Stimulated activated CD8-positive, alpha-beta memory T cell treated with anti-CD3 and anti-CD28 coated beads, Interleukin-7, amount 100 ng/mL, for 1 hour (primary cell): ENCODE measurements at places on chromosomes 7 and 10.

DNA sequence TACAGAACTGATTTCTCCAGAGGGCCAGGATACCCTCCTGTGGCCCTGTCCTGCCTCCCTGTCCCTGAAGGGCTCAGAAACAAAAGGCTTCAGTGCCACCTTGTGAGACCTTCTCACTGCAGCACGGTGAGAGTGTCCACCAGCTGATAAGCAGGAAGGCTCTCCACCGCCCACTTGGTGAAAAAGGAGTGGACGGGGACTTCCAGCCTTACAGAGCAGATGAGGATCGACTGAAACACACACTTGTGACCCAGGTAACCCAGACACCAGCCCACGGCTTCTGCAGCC is 330.1 kb downstream of the GRID1 start:
- no peak for DNase-seq

GRCh38 chr7:45684910-45685618 is 110.9 kb downstream of the ADCY1 start:
- no peak for DNase-seq

- DNase-seq = peak; percentile 24
These were observed at the start of gene GSAP for GRCh38 chr7:77415823-77416620. GSAP (minus strand) TSS chr7:77416349; CDS start chr7:77416321, 28 bp downstream.

GRCh38 chr10:100339236-100339635 is 7.8 kb upstream of the SCD start:
- DNase-seq = no peak

- no peak for DNase-seq
These were observed 84.9 kb upstream of the TCERG1L start for GRCh38 chr10:131396121-131397050.

GRCh38 chr7:139720705-139721231 is 57.0 kb downstream of the HIPK2 start:
- no peak for DNase-seq

GRCh38 chr7:8125680-8126444 is 136.1 kb downstream of the ICA1 start:
- DNase-seq = peak; percentile 59

DNA sequence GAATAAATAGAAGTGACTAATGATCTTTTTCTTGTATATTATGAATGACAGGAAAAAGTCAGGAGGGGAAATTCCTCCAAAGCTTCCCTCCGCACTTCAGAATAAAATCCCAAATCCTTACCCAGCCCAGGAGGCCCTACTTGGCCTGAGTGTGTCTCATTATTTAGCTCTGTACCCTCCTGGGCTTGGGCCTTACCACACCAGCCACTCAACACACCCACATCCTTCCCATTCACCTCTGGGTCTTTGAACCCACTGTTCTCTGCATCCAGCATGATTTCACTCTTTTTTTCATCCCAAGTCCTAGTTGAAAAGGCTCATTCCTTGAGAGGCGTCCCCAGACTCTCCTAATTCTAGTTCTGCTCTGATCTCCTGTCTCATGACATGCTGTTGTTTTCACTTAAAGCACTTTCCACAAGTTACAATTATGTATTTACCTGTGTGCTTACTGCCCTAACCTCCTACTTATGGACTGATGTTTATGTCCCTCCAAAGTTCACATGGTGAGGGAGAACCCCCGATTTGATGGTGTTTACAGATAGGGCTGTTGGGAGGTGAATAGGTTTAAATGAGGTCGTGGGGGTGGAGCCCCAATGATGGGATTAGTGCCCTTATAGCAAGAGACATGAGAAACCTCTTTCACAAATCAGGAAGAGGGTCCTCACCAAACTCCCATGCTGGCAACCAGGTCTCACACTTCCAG is 6.4 kb downstream of the NOD1 start:
- DNase-seq = no peak

- no peak for DNase-seq
These were observed 51.1 kb downstream of the ASB13 start for GRCh38 chr10:5615316-5615715.

DNA sequence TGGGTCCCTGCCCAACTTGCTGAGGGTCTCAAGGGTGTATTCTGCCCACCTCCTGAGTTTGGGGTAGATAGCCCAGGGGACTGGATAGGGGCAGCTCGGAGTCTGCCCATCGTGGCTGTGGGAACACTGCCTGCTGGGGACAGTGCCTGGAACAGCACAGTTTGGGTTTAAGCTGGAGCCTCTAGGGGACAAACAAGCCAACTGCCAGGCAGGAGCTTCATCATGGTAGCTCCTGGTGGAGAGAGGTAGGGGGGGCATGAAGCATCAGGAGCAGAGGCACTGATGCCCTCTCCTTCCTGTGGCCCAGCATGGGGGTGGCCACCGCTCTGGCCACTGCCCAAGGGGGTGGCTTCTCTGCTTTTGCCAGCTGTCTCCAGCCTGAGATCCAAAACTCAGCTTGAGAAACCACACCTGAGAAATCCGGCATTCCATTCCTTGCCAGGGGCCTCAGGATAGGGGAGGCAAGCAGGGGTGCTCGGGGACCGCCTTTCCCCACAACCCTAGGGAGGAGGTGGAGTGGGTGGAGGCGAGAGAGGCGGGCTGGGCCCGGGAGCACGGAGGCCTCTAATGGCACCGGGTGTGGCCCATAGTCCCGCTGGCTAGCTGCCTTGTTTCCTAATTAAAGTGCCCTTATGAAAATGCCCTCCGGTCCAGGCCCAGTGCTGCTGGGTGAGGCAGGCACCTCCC is 47.6 kb downstream of the UNC5B start:
- no peak for DNase-seq

- no peak for DNase-seq
These were observed 2.5 kb downstream of the TNRC18 start for GRCh38 chr7:5420881-5421713.

DNA sequence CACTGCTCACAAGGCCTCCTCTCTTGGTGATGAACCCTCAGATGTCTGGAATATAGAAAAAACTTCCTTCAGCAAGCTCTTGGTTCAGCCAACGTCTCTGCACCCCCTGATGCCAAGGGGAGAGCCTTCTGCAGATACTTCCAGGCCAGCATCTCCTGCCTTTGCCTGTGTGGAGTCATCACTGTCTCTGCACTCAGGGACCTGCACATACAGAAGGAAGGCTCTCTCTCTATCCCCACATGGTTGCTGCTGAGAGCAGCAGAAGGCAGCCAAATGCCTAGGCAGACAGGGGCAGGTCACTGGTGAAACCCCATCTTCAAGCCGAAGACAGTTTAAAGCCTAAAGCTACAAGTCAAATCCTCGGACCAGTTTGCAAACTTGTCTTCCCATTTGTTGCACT is 137.6 kb downstream of the WDR11 start:
- no peak for DNase-seq

DNA sequence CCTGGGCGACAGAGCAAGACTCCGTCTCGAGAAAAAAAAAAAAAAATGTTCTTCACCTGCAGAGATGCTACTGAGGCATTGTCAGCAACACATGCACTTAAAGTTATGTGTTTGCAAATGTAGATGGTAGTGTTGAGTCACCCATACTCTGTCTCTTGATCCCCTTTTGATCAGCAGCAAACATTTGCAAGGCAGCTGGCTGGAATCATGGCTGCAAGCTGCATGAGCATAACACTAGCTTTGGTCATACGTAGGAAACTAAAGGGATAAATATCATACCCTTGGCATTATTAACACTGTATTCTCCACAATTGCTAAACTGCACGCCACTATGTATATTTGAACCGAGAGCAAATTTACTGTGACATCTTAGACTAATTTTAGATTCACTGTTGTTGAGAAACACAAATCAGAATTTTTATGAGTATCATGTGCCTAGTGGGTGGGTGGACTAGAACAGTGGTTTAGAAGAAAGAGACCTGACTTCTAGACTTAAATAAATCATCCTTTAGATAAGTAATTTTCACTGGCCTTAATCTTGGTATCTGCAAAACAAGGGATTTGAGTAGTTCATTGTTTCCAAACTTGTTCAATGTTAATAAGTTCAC is 229.3 kb upstream of the MEOX2 start:
- no peak for DNase-seq
